ENCODE measurements at places on chromosomes 6 and 20.

- DNase-seq = no peak
These were observed 34.8 kb upstream of the TFB1M start for GRCh38 chr6:155349129-155349528.

- peak; percentile 29 for DNase-seq
These were observed 1.6 kb downstream of the SIRPD start for GRCh38 chr20:1555952-1556351.

DNA sequence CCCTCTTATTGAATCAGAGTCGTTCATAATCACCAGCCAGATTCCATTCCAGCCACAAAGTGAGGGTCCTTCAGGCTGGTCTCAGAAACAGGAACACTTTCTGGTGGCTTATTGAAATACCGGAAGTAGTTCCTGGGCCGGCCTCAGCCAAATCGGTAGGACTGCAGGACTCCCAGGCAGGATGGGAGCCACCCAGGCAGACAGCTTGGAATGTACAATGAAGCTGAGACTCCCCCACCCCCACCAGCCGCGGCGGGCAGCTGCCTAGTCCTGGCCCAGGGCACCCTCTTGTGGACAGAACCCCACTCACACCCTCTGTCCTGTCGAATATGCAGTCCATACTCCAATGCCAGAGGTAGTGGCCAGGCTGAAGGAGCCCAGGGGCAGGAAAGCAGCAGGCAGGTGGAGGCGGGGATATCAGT is 43.8 kb downstream of the MDFI start:
- peak; percentile 52 for DNase-seq

DNA sequence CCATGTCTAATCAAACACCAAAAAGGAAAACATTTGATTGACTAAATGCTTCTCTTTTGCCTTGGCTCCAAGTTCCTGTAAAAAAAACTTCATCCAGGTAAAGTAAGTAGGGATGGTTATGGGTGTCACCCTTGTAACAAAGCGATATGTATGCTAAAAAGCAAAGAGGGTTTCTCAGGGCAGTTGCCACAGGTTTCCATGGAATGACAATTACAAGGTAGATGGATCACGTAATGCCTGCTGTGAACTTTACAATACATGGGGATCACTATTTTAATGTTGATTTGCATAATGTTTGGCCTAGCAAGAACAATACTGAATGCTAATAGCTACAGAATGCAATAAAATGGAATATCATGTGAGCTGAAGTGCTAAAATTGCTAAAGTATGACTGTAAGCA is 2.9 kb upstream of the BMP2 start:
- DNase-seq = no peak

DNA sequence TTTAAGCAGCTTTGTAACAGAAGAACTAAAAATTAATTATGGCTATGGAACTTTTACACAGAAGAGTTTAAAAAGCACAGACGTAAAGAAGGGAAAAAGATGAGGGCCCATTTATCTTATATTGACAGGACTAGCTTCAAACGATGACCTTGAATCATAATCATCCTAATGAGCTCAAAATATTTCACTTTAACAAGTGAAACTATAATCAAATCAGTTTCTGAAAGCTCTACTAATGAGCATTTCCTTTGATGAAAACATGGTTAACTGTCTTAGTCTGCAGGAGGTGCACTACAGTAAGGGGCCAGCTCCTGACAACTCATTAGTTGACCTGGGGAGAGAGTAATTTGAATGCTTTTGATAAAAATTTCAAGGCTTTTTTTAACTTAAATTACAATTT is 228.0 kb upstream of the DEFB112 start:
- DNase-seq = no peak

DNA sequence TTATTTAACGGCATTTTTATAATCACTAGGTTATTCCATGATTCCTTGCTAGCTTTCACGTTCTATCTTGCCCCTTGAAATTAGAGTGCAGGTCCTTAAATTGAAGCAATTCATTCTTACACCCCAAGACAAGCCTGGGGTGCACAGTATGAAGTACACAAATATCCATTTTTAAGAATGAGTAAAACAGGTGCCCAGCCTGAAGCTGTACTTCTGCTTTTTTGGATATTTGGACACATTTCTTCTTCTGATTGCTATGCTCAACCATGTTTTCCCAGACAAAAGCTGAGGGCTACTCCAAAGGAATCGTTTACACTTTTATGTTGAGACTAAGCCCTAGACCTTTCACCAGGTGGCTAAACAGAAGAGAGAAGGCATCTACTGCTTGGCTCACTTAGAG is 7.9 kb upstream of the TAGAP start:
- no peak for DNase-seq

- DNase-seq = no peak
These were observed 78.3 kb downstream of the ISM1 start for GRCh38 chr20:13299401-13299800.

- DNase-seq = no peak
These were observed 150.8 kb upstream of the STXBP5 start for GRCh38 chr6:147053311-147053921.

DNA sequence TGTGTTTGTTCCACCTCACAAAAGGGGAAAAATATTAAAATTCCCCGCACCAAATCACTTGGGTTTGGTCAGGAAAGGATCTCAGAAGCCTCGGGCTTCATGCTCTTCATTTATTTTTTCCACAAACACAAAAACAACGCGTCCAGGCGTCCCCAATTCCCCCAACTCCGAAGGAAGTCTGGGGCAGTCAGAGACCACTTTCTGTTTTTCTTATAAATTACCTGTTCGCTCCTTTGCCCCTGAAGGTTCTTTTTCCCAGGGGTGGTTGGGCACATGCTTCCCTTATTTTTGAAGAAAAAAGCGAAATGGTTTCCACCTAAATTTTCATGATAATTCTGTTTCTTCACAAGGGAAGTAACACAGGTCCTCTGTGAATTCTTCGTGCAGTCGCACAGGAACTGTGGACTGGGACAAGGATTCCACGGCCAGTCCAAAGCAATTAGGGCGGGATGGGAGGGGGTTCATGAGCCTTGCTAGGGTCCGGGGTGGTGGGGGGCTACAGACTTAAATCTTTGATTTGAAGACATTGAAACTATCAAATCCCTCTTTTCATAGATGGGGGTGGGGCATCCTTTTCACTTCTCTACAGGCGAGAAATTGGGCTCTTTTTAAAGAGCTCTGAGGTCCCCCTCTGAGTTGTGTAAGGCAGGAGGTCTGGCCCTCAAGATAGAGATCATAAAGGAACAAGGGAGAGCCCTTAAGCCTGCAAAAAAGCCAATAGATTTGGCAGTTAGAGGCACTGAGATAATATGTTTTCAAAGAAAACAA is 30.5 kb upstream of the HFE start:
- DNase-seq = no peak

DNA sequence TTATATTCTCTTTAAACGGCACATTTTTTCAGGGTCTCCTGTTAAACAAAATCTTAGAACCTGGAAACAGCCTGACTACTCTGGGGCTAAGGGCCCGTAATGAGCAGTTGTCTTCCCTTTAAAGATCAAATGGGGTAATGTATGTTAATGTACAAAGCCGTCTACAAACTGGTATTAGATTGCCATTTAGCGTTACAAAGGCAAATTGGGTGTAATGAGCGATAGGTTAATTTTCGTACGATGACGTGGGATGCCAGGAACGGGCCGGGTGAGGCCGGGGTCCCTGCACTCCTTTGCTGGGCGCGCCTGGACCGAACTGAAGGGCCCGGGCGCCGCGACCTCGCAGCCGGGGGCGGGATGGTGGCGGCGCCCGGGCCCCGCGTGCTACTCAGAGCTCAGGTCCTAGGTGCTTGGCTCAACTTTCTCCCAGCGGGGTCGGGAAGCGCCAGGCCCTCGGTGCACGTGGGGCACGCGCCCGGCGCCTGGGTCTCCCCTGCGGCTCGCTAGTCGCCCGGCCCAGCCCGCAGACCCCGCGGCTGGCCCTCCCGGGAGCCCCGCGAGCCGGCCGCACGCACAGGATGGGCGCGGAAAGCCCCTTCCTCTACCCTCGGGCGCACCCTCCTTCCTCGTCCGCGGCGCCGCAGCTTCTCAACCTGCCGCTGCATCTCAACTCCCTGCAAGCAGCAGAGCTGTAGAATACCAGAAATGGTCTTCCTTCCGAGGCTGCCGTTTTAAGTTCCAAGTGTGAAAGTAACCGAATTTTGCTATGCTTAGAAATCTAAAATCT is 5.9 kb downstream of the NKX2-4 start:
- DNase-seq = no peak

GRCh38 chr20:51004781-51005180 is 18.1 kb downstream of the KCNG1 start:
- no peak for DNase-seq

DNA sequence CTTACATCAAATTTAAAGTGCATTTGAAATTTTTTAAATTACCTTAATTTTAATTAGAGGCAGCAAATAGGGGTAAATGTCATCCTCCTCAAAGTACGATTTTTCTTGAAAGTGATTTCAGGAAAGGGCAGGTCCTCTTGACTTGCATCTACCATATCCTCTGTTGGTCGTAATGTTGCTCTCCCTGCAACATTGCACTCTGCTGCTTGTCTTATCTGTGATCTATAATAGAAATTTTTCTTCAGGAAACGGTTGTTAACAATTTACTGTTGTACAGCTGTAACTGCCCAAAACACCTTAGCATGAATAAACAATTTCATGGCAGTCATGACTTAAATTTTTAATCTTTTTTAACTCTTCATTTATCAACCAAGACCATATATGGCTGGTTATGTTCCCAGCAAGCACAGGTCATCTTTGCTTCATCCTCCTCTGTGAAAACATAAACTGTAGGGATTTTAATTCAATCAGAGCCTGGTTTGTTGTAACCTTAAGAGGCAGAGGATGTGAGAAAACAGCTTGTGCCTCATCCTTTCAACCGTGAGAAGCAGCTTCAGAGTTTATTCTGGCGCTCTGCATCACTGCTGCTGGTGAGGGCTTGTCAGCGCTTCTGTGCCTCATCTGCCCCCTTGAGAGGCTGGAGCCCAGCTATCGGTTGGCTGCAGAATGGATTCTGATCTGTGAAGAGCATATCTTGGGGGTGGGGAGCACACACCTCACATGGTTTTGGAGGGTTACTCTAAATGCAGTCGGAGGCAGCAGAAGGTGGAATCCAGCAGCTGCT is 56.0 kb downstream of the CTNNBL1 start:
- no peak for DNase-seq

GRCh38 chr6:45922728-45923351 is 92.8 kb downstream of the CLIC5 start:
- peak; percentile 45 for DNase-seq

DNA sequence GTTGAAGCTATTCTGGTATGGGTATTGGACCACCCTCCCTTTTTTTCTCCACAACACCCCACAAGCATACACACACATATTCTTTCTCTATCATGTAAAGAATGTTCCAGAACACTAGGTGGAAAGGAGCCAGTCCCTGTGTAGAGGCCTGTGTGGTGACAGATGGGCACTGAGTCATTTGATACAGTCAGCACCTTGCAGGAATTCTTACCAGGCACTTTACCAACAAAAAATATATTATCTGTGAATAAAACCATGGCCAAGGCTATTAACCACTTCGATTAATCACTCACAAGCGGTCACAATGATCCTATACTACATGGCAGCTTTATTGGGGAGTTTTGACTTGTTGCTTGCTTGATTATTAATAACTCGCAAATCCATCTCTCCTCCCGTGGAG is 149.5 kb downstream of the BFSP1 start:
- DNase-seq = no peak

GRCh38 chr6:40788661-40789655 is 201.8 kb upstream of the LRFN2 start:
- peak; percentile 64 for DNase-seq

- no peak for DNase-seq
These were observed 50.8 kb downstream of the BCAS1 start for GRCh38 chr20:54019585-54019984.

DNA sequence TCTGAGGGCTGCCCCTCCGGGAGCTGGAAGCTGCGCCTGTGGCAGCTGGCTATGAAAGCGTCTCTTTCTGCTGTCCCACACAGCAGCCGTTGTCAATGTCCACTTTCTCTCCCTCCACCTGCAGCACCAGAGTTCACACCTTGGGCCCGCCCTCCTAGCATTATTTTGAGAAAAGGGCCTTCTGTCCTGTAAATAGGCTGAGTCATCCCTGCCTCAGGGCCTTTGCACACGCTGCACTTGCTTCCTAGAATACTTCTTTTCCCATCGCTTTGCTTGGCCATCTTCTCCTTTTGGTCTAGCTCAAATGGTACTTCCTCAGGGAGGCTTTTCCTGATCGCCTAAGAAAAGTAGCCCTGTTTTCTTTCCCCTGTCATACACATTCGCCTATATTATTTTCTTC is 69.3 kb upstream of the ZNFX1 start:
- DNase-seq = no peak

- DNase-seq = no peak
These were observed 42.8 kb downstream of the HEBP2 start for GRCh38 chr6:138446821-138447220.

GRCh38 chr6:16671302-16672289 is 89.7 kb downstream of the ATXN1 start:
- no peak for DNase-seq

- DNase-seq = no peak
These were observed 75.8 kb downstream of the PLCB4 start for GRCh38 chr20:9144643-9145042.

DNA sequence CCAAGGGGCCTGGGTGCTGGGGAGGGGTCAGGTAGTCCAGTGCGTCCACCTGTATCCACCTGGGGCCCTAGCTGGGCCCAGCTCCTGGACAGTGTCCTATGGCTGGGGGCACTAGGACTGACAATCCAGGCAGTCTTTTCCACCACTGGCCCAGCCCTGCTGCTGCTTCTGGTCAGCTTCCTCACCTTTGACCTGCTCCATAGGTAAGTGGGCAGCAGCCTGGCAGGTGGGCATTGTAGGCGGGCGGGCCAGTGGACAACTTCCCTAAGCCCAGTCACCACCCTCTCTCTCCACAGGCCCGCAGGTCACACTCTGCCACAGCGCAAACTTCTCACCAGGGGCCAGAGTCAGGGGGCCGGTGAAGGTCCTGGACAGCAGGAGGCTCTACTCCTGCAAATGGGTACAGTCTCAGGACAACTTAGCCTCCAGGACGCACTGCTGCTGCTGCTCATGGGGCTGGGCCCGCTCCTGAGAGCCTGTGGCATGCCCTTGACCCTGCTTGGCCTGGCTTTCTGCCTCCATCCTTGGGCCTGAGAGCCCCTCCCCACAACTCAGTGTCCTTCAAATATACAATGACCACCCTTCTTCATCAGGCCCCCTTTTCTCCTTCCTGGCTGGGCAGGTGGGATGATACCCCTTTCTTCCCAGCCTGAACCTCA is 584 bp downstream of the C20orf141 start:
- no peak for DNase-seq

DNA sequence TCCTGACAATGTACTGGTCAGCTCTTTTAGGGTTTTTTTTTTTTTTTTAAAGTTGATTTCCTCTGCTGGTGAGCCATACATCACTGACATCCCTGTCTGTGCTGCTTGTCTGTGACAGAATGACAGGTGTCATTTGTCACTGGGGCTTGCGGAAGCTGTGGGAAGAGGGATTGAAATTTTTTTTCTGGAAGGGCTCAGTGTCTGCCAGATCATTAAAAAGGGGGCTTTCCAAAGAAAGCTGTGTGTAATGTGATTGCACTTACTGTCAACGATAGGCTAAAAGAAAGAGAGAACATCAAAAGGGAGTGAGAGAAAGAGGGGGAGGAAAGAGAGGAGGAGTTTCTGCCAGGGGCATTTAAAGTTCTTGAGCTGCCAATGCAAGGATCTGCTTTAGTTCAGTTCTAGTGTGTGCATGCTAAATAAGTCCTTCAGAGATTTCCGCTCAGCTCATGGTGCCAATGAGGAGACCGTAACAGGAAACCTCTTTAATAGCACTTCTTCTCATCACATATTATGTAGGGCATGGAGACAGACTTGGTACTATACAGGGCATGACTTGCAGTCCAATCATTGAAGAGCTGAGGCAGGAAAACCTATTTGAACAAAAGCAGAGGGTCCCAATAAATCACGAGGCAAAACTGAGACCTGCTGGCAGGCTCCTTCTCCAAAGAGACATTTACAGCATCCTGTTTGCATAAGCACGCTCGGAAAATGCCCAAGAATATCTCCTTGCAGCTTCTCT is 177.2 kb downstream of the TSHZ2 start:
- DNase-seq = no peak

All from CD4-positive, alpha-beta memory T cell (primary cell).